Kidney (tissue), 22 donors: ENCODE measurements at places on chromosomes 4 and X. TPM values are rescaled to one million over a fixed set of nuclear protein-coding genes. Genes with fewer than 3 reads are reported as not detected.

Gene PAK3
- polyA plus RNA-seq = 0.24 TPM

Gene MAGEA8
- not detected for polyA plus RNA-seq

Gene MMRN1
- 0.62 TPM for polyA plus RNA-seq

- DNase-seq = no peak
Observed at GRCh38 chr4:11632483-11632882, 203.8 kb upstream of the HS3ST1 start.

DNA sequence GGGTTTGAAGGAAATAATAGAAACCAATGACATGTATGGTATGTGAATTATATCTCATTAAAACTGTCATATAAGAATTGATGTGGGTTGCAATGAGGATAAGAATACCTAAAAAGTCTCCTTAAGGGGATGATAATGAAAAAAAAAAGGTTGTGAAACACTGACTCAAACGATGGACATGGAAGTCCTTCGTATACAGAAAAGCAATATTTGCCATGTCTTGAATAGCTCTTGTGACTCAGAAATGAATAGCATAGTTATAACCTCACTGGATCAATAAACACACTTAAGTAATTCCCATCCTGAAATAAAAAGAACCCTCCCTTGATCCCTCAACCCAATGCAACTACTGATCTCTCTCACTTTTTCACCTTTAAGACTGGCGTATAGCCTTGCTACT is 89.7 kb downstream of the OPHN1 start:
- no peak for DNase-seq
